ENCODE measurements at places on chromosomes 6 and 20. TPM values are rescaled to one million over a fixed set of nuclear protein-coding genes. Genes with fewer than 3 reads are reported as not detected.

DNA sequence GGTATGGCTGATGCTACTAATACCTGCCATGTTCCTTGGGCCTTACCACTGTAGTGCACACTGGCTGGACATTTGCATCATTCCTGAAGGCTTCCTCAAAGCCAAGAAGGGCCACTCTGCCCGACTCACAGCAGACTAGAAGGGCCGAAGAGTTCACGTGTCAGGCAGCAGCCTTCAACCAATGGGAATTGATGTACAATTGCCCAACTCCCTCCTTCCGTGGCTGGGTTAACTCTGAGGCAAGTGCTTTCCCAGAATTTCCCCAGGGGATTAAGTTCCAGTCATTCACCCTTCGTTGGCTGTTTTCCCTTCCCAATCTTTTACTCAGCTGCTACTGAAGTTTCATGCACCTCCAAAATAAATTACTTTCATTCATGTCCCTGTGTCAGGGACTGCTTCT, 29.8 kb downstream of the PSMB9 start:
- no peak for DNase-seq

The TP53INP2 gene
- 7.1 TPM for total RNA-seq

- no peak for DNase-seq
These were observed 92.9 kb downstream of the RTN4IP1 start for GRCh38 chr6:106536357-106536756.

The C6orf15 gene
- not detected for total RNA-seq

- DNase-seq: no peak
These were observed 146.2 kb downstream of the DLL1 start for GRCh38 chr6:170144571-170145271.

The PTGIS gene
- 0.25 TPM for total RNA-seq

GRCh38 chr6:7991536-7991935, 72.7 kb downstream of the BLOC1S5 start:
- no peak for DNase-seq

The OR2J1 gene
- not detected for total RNA-seq

DNA sequence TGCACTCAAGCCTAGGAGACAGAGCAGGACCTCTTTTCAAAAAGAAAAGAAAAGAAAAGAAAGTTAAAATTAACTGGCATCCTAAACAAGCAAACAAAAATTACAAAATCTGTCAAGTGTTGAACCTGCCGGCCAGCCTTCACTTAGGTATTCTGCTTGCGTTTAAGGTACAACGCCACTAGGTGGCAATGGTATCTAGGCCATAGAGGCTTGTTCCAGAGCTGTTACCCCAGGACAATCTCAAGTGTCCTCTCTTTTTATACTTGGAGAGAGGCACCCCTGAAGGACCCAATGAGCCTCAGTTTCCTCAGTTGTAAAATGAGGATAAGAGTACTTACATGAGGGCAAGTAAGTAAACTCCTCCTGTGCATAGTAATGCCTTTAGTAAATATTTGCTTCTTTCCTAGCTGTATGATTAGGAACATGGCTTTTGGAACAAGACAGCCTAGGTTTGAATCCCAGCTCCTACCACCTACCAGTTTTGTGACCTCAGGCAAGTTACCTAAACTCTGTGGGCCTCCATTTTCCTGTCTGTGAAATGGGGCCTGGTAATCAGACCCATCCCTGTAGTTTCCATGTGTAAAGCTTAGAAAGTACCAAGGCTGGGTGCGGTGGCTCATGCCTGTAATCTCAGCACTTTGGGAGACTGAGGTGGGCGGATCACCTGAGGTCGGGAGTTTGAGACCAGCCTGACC, 5.8 kb upstream of the PACSIN1 start:
- peak; percentile 70 for DNase-seq

GRCh38 chr6:7745942-7746341, 20.0 kb downstream of the BMP6 start:
- DNase-seq: no peak

DNA sequence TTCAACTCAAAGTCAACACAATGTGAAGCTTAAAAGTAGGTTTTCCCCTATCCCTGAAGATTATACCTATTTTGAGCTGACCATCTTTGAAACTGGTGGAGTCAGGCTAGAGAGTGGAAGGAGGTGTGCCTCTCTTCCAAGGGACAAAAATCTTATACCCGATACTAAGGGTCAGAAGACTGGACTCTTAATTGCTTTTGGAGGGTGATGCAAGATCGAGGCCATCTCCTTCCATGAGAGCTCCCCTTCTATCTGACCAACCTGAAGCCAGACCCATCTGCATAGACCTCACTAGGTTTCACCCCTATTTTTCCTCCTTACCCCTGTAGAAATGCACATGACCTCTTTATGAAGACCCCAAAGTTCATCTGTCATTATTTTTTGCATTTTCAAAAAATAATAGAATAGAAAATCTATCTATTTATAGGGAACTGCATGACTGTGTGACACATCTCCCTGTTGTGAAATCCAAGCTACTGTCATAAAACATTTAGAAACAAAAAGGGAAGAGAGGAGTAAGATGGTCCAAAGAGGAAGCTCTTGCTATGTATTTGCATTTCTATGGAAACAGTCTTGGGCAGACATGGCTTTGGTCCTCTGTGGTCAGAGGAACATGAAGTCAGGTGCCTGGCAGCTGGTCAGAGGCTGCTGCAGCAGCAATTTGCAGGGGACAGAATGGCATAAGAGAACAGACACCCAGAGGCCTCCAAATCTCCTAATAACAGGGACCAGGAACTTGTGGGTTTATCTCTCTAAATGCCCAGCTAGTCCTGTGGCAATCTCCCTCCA, 349.2 kb downstream of the MAFB start:
- DNase-seq: no peak

The PMEPA1 gene
- 0.64 TPM for total RNA-seq

The SLC22A23 gene
- total RNA-seq: 11.5 TPM

DNA sequence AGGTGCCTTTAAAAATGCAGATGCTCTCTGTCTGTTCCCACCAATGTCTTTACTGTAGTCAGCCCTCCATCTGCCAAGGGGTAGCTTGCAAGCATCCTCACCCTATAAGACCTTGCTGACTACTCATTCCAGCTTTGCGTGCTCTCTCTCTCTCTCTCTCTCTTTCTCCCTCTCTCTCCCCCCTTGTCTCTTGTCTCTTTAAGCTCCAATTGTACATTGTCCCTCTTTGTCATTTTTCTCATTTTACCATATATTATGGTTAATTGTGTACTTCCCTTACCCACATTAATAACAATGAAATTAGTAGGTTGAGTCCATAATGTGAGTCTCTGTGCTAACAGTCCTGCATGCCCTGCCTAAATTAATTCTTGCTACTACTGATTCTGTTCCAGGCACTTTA, 350.2 kb upstream of the CDH4 start:
- no peak for DNase-seq

- no peak for DNase-seq
These were observed 98.1 kb upstream of the ASCC3 start for GRCh38 chr6:100979267-100979666.

DNA sequence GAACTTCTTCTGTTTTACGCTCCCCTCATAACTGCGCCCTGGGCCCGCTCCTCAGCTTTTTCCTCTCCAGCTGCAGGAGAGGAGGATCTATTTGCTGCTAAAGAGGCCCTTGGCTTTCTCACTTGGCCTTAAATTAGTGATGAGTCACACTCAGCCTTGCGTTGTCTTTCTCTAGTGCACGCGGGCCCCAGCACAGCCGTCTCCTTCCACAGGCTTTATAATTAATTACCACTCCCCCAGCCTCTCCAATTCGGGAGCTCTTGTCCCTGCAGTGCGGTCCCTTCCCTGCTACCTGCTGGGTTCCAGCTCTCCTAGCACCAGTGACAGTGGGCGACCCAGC, 25.2 kb downstream of the PACSIN1 start:
- DNase-seq: no peak

GRCh38 chr20:6838181-6838826, 70.8 kb downstream of the BMP2 start:
- no peak for DNase-seq

DNA sequence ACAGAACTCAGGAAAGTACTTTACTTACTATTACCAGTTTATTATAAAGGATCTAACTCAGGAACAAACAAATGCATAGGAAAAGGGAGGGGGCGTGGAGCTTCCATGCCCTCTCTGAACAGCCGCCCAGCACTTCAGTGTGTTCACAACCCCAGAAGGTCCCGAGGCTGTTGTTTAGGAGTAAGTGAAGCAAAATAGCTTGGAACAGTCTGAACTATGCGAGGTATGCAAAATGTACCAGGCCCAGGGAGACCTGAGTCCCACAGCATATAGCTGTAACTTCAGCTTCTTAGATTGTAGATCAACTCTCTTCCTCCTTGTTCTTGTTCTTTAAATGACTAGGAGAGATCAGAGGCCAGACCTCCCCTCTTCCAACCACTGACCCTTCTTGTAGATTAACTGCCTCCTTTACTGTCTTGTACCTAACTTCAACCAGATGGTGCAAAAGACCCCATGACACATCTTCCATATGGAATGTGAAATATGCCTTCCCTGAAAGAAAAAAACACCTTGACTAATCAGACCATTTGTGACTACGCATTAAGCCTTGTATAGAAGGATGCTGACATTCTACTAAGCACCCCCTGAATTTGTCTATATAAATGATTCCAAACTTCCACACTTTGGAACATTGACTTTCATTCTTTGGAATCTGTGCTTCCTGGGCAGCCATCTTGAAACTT, 98.8 kb upstream of the SNX9 start:
- DNase-seq: no peak

The IRF4 gene
- total RNA-seq: 1.2 TPM

GRCh38 chr6:111734068-111735061, 128.7 kb upstream of the TRAF3IP2 start:
- no peak for DNase-seq

- peak; percentile 68 for DNase-seq
These were observed 1.3 kb upstream of the LRRC1 start for GRCh38 chr6:53793318-53794136.

- no peak for DNase-seq
These were observed 6.3 kb upstream of the APMAP start for GRCh38 chr20:24998631-24999445.

DNA sequence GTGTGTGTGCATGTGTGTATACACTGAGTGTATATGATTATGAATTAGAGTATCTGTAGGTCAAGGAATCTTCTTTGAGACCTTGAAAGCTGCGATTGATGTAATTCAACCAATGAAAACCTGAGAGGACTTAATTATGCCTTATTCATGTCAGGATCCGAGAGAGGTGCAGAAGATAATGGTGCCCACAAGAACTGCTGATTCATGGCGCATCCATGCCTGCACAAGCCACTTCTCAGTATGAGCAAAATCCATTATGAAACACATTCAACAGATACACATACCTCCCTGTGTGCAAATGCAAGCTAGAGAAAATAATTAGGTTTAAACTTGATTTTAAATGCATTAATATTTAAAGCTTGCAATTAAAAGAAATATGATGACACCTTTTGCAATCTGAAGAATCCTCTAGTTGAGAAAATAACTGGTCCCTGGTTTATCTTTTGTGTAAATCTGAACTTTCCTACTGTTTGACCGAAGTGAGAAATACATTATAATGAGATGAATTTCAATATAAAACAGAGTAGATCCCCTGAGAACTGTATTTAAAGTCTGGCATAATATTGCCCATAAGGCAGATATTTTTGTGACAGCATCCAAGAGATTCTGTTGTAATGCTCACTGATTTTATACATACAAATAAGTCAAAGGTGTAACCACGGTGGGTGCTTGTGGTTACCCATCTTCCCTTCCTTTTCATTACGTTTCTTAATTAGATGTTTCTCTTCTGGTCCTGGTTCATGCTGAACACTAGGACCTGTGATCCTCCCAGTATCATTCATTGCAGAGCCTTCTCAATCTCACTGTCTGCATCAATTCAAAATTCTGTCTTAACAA, 45.6 kb downstream of the LY86 start:
- DNase-seq: no peak

The CFB gene
- 1.5 TPM for total RNA-seq

- no peak for DNase-seq
These were observed 314.8 kb downstream of the CDC5L start for GRCh38 chr6:44702292-44702691.

The E2F1 gene
- total RNA-seq: 30.9 TPM

GRCh38 chr6:154122195-154122925, 83.3 kb downstream of the OPRM1 start:
- DNase-seq: no peak

DNA sequence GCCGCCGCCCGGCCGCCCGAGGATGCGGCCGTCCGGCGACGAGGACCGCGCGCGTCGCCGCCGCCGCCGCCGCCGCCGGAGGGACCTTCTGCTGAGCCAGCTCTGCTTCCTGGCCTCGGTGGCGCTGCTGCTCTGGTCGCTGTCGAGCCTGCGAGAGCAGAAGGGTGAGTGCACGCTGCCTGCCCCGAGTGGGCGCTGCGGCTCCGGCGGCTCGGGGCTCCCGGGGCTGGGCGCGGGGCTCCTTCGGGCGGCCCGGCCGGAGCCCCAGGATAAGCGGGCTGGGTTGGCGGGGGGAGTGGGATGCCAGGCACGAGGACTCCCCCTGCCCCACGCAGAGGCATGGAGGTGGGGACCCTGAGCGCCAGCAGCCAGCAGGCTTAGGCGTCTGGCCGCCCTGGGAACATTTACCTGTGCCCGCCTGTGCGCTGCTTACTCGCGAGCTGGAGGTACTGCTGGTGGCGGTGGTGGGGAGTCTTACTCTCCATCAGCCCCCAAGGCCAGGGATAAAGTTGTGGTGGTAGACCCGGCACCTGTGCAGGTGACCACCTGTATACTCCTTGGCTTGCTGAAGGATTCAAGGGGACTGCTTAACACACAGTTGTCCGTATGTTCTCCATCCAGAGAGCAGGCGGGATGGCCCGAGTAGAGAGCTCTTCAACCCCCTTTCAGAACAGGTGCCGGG, 520 bp downstream of the SLC24A3 start:
- no peak for DNase-seq

DNA sequence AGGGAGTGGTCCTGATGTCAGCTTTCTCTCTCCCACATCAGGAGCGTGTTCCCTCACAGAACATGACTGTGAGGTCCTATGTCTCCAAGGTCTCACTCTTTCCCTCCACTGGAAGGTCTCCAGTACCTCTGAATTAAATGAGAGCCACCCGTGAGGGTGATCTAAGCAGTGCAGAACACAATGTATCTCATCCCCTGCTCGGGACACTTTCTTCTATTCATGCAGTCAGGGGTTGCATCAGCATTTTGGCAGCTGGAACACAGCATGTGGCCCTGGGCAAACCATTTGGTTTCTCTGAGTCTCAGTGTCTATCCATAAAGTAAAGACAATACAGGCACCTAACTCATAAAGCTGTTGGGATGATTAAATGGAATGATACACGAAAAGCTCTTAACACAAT, 34.2 kb downstream of the MAFB start:
- no peak for DNase-seq

The CYB5R4 gene
- 24.0 TPM for total RNA-seq

The CYP21A2 gene
- 1.4 TPM for total RNA-seq

DNA sequence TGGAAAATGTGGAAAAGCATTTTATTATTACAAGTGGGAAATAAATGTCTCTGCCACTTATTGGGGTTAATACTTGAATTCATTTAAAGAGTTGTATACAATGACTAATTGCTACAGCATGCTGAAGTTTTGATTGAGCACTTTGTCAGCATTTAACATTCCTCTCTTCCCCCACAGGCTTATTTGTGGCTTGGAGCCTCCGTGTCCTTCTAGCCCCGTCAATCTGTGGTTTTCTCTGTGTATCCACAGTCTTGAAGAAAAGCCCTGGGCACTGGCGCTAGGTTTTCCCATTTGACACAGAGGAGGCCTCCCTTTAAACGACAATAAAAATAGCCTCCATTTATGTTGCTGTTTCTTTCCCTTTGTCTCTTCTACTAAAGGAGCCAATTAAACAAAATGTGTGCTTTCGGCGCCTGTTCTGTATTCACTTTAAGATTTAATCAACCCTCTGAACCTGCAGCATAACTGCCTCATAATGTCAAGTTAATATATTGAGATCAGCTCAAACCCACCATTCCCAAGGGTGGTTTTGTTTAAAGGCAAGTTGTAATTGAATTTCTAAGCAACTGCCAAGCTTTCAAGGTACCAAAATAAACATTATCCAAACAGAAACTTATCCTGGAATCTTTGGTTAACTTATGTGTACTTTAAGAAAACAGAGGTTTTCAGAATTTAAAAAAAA, 326.6 kb upstream of the RNF24 start:
- DNase-seq: no peak

Data from HCT116 (cell line).